ENCODE measurements at places on chromosomes 3 and 15.

DNA sequence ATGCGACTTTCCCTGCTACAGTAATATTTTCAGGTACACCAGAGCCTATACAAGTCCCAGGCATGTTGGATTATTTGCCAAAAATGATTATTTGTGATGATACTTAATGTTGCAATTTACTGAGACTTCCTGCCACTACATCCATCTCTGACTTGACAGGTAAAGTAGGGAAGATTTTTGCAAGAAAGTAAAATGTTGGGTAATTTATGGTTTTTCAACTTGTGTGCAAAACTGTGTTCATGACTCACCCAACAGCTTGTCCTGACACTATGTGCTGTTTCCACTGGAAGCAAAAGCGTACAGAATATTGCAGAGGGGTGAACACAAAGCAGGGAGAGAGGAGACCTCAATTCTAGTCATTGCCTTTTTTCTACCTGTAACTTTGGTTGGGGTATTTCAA is 5.4 kb upstream of the CRBN start:
- no peak for DNase-seq

- no peak for DNase-seq
Measured at GRCh38 chr3:176919836-176920765, 277.2 kb downstream of the TBL1XR1 start.

GRCh38 chr3:190585805-190586630 is 72.1 kb downstream of the IL1RAP start:
- DNase-seq: no peak

GRCh38 chr15:64749167-64749566 is 26.2 kb downstream of the RBPMS2 start:
- DNase-seq: no peak

DNA sequence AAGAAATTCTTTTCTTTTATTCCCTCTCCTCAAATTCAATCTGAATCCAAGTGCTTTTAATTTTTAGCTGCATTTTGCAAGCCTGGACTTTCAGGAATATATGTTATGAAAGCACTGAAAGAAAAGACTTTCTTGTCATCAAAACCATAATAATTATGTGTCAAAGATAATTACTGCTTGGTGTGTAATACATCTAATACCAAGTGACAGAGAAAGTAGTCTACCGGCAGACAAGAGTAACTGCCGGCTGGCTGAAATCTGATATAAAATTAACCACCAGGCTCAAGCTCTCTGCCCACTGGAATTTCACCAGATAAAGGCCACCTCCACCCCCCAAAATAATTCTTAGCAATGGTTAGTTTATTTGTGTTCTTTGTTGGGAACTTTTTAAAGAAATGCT is 220.9 kb upstream of the CDIN1 start:
- DNase-seq: no peak

DNA sequence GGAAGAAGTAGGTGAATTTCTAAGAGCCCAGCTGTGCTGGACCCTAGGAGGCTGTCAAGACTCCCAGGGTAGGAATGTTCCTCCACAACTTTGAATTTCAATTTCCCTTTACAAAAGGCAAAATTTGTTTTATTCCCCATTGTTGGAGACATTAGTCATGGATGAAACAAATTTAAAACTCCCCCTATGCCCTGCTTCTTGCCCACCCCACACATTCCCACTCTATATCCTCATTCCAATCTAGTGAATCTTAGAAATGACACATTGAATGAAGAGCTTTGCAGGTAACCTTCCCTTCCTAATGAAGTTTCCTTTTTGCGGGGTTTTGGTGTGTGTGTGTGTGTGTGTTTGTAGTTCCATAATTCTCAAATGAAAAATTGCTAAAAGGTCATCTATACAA is 72.6 kb downstream of the CCNL1 start:
- no peak for DNase-seq

DNA sequence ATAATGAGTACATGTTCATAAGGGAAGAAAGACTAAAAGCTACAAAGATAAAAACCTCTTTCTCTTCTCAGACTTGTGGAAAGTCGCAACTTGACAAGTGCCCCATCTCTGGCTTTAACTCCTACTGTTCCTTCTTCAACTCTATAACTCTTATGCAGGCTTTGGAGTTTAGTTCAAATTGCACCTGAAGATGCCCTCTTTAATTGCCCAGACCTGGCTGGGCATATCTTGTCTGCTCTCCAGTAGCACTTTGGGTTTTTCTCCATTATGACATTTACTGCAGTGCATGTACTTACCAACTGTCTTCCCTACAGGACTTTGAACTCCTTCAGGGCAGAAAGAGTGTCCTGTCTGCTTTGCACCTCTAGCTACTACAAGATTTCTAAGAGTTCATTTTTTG is 32.4 kb downstream of the DGKG start:
- no peak for DNase-seq

DNA sequence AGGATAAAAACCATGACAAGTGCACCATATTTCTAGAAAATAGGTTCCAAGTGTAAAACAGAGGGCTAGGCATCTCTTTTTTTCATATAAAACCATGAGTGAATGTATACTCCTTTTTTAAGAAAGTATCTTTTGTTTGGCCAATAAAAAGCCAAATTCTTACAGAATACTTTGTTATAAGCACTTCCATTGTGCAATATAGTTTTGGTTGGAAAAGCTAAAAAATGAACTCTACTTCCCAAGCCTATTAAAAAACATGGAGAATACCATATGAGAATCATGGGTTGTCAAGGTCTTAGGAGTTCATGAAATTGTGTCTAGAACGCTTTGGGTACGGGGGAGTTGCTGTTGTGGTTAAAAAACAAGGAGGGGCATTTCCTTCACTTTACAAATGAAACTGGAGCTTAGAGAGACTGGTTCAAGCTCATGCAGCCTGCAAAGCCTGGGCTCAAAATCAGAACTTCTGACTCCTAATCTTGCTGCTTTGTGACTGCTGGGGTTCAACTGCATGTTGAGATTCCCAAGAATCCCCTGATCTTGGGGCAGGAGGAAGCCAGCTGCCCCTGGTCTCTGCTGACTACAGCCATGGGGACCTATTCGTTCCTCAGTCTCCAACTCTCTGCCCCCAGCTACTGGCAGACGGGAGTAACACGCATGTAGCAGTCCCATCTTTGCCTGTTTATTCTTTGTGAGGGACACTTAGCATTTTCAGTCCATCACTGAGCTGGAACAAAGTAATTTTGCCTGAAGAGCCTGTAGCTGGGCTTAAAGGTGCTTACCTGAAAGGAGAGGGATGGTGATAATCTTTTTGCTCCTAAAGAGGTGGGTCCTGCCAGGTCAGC is 229.1 kb downstream of the CHST2 start:
- no peak for DNase-seq

- no peak for DNase-seq
Measured at GRCh38 chr3:13890377-13891016, 10.6 kb upstream of the WNT7A start.

DNA sequence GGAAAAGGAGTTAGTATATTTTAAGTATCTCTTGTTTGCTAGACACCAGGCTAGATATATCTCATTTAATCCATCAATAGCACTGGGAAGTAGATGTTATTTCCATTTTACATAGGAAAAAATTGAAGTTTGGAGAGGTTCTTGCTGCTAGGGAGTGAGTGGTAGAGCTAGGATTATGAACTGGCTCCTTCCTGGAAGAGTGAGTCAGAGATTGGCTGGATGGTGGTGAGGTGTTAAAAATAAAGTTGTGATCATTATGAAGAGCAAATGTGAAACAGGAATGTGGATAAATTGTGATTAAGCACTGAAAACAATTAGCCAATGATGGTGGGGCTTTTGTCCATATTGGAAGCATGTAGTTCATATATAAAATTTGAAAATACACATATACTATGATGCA is 234.2 kb downstream of the WNT5A start:
- DNase-seq: no peak

- no peak for DNase-seq
Measured at GRCh38 chr3:114586119-114586518, 292.3 kb downstream of the TIGIT start.

- no peak for DNase-seq
Measured at GRCh38 chr15:47409038-47409437, 308.3 kb upstream of the SEMA6D start.

DNA sequence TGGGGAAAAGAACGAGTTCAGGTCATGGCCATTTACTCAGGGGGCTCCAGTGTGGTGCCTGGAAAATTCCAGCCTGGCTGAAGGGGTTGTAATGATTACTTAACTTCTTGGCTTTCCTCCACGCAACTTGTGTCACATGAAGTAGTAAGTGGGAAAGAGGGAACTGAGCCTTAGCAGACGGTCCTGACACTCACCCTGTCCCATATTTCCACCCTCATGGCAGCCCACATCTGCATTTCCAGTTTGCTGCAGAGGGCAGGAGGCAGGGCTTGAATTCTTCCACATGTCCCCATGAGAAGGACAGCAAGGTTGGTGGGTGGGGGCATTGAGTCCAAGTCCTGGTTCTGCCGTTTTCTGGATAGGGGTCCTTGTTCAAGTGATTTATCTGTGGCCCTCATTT is 7.8 kb upstream of the CAMP start:
- DNase-seq: no peak

GRCh38 chr15:39075756-39076341 is 505.0 kb upstream of the THBS1 start:
- DNase-seq: no peak

DNA sequence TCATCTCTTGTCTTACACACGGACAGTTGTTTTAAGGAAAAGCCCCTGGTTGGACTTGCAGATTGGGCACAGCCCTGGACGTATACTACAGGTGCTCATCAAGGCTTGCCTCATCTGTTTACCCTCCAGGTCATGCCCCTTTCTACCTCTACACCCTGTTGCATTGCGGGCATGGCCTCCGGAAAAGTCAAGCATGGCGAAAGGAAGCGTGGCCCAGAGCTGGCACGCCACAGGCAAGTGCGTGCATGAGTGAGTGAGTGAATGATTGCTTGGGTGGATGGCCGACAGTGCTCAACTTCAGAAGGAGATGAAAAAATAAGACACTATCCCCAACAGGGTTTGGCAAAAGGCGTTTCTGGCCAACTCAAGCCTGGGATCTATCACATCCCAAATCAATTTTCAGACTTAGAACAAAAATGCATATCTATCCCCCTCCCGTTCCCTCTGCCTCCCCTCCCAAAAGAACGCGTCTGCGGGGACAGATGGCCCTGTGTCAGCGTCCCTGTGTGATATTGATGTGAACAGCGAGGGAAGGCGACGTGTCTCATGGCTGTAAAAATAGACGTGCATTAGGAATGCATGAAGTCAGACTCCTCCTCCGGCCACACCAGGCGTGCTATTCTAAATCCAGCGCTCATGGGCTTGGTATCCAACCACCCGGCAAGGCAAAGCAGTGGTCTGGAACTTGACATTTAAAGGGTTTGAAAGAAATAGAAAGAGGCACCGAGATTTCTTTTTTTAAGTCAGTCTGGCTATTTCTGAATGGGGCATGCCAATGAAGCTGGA is 96.0 kb downstream of the RPLP1 start:
- no peak for DNase-seq

GRCh38 chr3:42189736-42190135 is 76.2 kb downstream of the CCK start:
- no peak for DNase-seq

DNA sequence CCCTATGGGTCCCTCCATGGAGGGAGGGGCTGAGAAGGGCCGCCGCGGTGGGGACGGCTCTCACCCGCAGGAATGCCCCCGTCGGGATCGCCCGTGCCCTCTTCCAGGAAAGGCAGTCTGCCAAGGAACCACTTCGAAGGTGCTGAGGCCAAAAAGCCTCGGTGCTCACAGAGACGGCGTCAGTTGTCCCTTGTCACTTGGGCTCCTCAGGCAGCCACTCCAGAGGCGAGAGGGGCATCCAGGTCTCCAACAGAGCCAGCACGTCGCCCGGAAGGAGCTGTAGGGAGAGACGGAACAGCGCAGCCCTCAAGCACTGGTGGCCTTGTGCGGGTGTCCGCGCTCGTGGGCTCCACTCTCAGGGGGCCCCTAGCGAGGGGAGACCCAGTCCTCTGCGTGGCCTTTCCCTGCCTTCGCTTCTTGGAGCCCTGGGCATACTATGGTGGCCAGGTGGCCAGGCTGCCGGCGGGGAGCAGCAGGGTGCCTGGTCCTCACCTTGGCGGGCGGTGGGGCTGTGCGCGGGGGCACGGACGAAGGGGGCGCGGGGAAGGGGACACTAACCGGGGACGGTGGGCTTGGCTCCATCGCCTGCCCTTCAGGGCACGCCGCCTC is 994 bp downstream of the MESP1 start:
- no peak for DNase-seq

- DNase-seq: no peak
Measured at GRCh38 chr3:98754483-98754882, 8.7 kb upstream of the ST3GAL6 start.

GRCh38 chr3:128359846-128360642 is 106.6 kb downstream of the DNAJB8 start:
- no peak for DNase-seq

- DNase-seq: no peak
Measured at GRCh38 chr3:109109574-109109973, 8.4 kb downstream of the MORC1 start.

GRCh38 chr3:171867981-171868380 is 24.8 kb downstream of the TMEM212 start:
- no peak for DNase-seq

- no peak for DNase-seq
Measured at GRCh38 chr3:151328298-151328995, 902 bp downstream of the P2RY13 start.

DNA sequence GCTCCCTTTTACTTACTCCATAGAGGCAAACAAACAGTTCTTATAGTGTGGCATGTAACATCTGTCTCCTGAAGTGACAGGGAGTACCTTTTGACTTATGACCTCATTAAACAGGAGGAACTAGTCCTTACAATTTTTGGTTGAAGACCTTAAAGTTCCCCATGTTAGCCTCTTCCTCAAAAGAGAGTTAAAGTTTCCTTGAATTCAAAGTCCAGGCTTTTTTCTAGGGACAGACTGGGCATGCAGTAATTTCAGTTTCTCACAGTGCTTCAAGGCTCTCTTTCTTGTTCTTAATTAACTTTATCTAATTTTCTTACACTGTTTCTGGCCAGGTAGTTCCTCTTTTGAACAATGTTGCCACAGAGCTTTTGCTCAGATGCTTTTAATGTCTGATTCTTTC is 12.1 kb downstream of the GOLM2 start:
- no peak for DNase-seq

DNA sequence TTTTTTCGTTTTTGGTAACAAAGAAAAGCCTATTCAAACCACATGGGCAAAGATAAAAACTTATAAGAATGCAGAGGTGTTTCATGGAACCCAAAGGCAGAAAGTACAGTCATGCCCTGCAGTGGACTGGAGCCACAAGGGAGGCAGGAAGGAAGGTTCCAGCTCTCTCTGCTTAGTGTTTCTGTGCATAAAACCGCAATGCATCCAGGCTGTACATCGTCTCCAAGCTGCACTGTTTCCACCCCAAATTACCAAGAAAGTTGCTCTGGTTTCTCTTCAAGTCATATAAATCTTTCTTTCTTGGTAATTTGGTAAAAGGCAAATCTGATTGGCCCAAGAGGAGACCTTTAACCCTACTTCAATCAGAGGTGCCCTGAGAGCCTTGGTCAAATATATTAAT is 15.8 kb downstream of the TRAT1 start:
- no peak for DNase-seq
